ENCODE measurements at places on chromosomes 1 and 21.
A peak's percentile ranks its signal among the peaks of the same experiment; 100 is the strongest.

DNA sequence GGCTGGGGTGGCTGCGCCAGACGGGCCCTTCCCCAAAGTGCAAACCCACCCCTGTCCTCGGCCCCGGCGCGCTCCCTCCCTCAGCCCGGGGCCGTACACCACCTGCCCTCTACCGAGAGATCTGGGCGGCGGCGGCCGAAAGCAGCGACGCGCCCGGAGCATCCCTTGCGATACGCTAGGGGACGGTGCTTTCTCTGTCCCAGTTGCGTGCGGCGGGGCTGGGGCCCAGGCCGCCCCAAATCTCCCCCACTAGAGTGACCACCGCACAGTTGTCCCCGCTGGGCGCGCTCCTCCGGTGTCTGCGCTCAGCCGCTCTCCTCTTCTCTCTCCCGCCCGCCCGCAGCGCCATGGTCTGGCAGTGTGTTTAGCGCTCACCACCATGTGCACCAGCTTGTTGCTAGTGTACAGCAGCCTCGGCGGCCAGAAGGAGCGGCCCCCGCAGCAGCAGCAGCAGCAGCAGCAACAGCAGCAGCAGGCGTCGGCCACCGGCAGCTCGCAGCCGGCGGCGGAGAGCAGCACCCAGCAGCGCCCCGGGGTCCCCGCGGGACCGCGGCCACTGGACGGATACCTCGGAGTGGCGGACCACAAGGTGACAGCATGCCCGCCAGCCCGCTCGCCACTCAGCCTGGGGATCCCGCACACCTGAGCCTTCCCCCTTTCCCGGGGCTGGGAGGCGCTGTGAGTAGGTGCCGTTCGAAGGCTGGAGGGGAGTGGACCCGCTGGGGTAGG, 1.0 kb downstream of the ST6GALNAC5 start:
- DNase-seq, result no peak

GRCh38 chr1:62826901-62827300, 43.0 kb downstream of the ATG4C start:
- no peak for DNase-seq

DNA sequence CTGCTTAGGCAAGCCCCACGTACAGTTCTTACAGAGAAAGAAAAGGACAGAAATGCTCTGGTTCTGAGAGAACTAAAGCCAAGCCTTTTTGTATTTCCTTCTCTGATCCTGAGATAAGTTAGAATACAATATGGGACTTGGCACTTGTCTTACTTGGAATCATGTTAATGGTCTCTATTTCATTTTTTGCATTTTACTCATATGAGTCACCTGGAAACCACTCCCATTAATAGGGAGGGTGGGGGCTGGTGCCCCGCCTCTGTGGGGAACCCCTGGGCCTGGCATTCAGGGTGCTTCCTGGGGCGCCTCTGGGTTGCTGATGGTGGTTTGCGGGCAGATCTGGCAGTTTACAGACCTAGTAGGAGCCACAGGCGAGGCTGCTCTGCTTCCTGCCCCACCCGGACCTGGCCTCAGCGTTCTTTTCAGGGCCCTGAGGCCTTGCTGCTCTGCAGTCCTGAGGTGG, 26.7 kb downstream of the TSPAN2 start:
- no peak for DNase-seq

DNA sequence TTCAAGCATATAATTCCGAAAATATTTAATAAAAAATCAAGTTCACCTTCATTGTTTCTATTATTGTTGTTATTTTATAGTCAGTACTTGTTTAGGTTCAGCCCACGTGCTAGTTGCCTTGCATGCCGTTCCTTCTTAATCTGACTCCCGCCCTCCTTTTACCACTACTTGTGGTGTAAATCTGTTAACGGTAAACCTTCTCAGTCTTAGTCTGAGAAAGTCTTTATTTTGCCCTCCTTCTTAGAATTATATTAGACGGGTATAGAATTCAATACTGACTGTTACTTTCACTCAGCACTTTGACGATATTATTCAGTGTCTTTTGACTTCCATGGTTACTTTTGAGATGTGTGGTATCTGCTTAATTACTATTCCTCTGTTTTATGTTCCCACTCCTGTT, 104.8 kb downstream of the RGL1 start:
- no peak for DNase-seq

DNA sequence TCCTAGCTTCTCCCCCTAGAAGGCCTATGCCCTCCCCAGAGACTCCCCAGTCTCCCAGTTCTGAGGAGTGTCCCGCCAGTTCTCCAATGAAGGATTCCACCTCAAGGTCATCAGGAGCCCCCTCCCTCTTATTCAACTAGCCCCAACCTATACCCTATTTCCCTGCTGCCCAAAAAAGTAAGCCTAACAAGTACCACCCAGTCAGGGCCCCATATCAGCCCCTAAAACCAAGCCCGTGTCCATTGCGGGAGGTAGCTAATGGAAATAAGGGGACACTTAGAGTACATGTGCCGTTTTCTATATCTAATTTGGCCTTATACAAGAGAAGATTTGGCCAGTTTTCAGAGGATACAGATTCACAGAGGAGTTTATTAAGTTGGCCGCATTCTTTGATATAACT, 416.2 kb downstream of the MATN1 start:
- DNase-seq, result no peak

DNA sequence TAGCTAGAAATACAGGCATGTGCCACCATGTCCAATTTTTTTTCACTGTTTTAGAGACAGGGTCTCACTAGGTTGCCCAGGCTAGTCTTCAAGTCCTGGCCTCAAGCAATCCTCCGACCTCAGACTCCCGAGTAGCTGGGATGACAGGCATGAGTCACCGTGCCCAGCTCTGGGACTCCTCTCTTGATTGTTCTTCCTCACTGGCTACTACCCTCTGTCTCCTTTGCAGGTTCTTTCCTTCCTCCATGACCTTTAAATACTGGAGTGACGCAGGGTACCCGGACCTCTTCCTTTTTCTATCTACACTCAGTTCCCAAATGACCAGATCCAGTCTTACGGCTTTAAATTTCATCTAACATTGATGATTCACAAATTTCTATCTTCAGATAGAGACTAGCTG, 34.9 kb downstream of the ASH1L start:
- DNase-seq, result no peak

DNA sequence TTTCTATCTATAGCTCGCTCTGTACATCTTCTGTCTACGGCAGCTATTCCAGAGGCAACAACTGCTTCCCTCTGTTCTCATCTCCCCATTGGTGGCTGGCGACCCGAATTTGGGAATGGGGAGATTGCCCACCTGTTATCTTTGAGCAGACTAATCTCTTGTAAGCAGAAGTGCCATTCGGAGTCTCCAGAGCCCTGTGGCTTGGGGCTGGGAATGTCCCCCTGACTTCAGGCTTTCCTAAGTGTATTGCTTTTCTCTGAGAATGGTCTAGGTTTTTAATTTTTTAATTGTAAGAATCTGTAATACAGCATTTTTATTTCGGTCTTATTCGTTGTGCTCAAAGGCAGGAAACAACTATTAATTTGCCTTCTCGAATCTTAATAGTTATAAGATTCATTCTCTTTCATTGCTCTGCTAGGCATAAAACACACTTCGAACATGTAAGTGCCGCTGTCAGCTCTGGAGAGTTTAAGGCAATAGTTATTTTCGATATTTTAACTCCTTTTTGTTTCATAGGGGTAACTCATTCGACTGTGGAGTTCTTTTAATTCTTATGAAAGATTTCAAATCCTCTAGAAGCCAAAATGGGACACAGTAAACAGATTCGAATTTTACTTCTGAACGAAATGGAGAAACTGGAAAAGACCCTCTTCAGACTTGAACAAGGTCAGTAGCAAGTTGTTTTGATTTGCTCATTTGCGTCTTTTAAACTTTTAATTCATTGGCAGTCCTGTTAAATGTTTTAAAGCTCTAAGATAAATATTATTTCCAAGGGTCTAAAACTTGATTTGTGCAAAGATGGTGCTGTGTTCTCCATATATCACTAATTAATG, 514 bp downstream of the AGL start:
- no peak for DNase-seq

DNA sequence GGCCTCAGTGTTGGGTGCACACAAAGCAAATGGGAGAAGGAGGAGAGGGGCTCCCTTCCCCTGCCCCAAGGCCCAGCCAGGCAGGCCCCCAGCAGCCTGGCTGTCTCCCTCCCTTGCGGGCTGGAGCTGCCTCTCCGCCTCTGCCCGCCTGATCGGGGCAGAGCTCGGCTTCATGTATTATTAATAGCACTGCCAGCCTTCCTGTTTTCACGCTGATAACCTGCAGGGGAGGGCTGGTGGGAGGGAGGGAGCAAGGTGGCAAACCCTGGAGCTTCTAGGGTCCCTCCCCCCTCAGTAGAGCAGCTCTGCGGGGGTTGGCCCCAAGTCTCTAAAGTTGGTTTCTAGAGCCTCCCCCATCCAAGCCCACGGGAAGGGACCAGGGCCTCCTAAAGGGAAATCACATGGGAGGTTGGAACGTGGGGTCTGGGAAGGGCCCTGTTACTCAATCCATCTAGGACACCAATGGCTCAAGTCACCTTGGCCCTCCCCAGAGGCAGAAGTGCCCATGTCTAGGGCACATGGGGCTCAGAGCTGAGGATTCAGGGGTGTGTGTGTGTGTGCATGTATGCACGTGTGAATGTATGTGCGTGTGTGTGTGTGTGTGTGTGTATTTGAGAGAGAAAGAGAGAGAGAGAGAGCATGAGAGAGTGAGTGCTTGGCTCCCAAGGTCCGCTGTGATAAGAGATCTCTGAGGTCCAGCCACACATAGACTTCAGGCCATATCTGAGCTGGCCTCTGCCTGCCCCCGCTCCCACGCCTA, 21.8 kb upstream of the POU3F1 start:
- no peak for DNase-seq

GRCh38 chr1:236253918-236254637, 27.7 kb downstream of the ERO1B start:
- no peak for DNase-seq

DNA sequence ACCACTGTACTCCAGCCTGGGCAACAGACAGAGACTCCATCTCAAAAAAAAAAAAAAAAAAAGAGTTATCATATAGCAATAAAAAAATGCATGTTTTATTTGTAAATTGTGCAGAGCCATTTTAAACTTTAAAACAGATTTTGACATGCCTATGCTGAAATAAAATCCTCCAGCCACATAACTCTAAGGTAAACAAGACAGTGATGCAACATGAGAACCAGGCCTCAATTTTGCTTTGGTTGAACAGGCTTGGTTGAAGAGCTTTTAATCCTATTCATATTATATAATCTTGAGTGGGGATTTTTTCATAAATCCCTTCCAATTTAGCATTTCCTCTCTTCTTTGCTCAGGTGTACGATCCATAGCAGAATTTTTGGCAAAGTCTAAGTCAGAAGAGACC, 26.1 kb downstream of the ARMH1 start:
- DNase-seq, result no peak

- no peak for DNase-seq
Measured at GRCh38 chr1:31315902-31316301, 19.1 kb downstream of the ZCCHC17 start.

- no peak for DNase-seq
Measured at GRCh38 chr1:89260566-89261255, 11.9 kb downstream of the GBP5 start.

DNA sequence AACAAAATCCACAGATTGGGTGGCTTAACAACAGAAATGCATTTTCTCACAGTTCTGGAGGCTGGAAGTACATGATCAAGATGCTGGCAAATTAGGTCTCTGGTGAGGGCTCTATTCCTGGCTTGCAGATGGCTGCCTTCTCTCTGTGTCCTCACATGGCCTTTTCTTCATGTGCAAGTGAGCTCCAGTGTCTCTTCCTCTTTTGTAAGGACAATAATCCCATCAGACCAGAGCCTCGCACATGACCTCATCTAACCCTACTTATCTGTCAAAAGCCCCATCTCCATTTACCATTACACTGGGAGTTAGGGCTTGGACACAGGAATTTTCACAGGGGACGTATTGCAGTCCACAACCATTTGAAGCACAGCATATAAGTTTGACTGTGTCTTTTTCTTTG, 181.6 kb downstream of the NEGR1 start:
- no peak for DNase-seq

GRCh38 chr1:147808025-147808424, 47.6 kb upstream of the GJA5 start:
- no peak for DNase-seq

GRCh38 chr1:38728585-38728908, 131.0 kb downstream of the RRAGC start:
- no peak for DNase-seq

- no peak for DNase-seq
Measured at GRCh38 chr1:24692351-24692980, 49.4 kb downstream of the SRRM1 start.

GRCh38 chr1:99657213-99658030, 11.5 kb downstream of the PALMD start:
- no peak for DNase-seq

- DNase-seq, result no peak
Measured at GRCh38 chr1:1117469-1117831, 1.6 kb upstream of the C1orf159 start.

DNA sequence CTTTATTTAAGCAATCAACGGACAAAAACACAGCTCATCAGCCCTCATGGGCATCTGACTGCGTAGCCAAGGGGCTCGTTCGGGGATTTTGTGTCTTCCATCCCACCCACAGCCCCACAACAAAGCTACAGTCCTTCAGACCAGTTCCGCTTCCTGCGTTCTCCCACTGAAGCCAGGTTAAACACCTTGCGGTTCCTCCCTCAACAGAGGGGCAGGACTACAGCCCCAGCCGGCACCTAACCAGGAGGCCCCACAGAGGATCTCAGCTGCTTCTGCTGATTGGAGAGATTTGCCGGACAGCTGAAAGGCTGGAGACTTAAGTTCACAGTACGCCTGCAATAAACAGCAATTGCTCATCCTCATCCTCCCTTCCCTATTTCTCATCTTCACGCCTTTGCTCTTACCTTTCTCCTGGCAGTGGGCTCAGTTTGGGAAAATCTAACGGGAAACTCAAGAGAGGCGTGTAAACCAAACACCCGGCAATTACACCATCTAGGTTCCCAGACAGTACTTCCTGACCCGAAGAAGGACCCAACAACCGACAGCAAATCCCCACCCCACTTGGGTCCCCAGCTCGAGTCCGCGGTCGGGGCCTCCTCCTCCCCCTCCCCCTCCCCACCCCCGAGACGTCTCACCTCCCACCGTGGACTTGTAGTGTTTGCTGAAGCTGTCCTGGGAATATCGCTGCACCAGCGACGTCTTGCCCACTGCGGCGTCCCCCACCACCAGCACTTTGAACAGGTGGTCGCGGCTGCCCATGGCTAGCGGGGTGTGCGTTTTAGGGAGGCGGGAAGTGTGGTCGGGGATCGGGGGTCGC, 876 bp downstream of the RAB29 start:
- DNase-seq, result no peak

DNA sequence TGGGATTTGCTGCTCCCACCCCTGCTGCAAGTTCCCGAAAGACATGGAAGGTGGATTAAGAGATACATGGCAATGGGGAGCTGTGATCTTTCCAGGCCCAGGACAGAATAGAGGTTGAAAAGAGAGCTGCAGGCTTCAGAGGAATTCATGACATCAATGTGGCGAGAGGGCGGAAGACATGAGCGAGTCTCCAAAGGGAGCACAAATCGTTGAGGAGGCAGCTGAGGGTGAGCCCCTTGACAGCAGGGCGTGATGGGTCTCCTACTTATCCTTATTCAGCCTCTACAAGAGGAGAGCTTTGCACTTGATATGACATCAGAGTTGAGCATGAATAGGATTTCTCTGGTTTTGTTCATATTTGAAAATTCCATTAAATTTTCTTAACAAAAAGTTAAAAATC, 45.5 kb upstream of the TACSTD2 start:
- DNase-seq, result peak; percentile 62

- no peak for DNase-seq
Measured at GRCh38 chr1:52423771-52424170, 19.4 kb downstream of the PRPF38A start.

Measured in caudate nucleus (tissue), 63 donors.